ENCODE measurements at places on chromosomes 13 and 19. TPM values are rescaled to one million over a fixed set of nuclear protein-coding genes. Genes with fewer than 3 reads are reported as not detected.

Gene ZNF667
- 12.6 TPM for total RNA-seq

Gene BEST2
- total RNA-seq = not detected

Gene PROZ
- total RNA-seq = not detected

- DNase-seq = peak; percentile 100
Measured at GRCh38 chr19:50724522-50725217, 1.5 kb downstream of the CLEC11A start.

DNA sequence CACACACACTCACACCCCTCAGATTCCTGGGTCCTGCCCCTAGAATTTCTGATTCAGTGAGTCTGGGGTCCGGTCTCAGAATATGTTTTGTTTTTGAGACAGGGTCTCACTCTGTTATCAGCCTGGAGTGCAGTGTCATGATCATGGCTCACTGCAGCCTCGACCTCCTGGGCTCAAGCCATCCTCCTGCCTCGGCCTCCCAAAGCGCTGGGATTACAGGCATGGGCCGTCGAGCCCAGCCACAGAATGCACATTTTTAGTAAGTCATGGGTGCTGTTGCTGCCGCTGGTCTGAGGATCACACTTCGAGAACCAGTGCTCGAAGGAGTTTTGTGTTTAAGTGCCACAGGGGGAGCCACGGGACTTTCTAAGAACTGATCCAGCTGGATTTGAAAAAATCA is 22.1 kb upstream of the TNFSF14 start:
- DNase-seq = no peak

- no peak for DNase-seq
Measured at GRCh38 chr13:48594096-48594815, 59.5 kb upstream of the CYSLTR2 start.

GRCh38 chr13:70424428-70424827 is 316.2 kb upstream of the KLHL1 start:
- DNase-seq = no peak

DNA sequence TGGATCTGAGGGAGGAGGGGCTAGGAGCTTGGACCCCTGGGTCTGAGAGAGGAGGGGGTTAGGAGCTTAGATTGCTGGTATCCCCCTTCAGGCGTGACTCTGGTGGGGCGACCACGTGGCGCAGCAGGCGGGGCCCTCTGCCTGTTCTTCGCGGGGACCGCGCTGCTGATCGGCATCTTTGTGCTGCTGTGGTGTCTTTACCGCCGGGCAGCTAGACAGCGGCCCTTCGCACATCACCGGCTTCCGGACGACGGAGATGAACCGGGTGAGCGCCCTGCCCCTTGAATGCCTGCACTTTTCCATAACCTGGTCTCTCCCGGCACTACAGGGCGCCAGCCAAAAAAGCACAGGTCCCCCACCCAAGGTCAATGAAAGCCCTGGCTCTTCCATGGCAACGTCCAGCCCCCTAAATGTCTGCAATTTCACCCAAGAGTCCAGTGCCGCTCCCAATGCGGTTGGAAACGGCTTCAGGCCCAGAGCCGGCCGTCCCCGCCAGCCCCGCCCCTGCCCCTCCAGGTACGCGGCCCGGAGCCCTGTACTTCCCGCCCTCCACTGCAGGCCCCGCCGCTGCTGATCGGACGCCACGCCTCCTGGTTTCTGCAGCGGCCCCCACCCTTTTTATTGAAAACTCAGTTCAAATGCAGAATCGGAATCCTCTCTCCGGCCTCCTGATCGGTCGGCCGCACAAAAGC is 2.8 kb downstream of the GFY start:
- DNase-seq = no peak

- DNase-seq = no peak
Measured at GRCh38 chr19:12628040-12629022, 17.6 kb downstream of the ZNF791 start.

DNA sequence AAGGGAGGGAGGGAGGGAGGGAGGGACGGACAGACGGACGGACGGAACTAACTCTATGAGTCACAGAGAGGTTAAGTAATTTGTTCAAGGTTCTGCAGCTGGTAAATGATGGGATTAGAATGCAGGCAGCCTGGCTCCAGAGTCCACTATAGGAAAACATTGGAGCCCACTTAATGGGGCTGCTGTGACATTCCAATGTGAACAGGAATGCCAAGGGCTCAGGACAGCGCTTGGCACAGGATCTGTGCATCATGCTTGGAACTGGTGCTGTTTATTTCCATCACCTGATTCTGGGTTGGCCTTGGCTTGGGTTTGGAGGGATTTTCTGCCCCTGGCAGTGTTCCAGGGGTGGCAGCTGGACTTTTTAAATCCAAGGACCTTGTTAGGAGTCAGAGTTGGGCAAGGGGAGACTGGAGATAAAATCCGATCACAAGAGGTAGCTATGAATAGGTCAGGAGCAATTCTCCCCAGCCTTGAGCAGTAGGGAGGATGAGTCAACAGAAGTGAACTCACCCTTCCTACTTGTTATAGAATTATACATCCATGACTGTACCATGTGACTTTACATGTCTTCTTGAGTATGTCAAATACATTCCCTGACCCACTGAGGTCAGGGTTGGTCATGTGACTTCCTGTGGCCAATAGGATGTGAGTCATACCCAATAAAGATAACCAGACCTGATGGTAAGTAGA is 7.8 kb upstream of the HIF3A start:
- peak; percentile 88 for DNase-seq

GRCh38 chr13:69565334-69565733 is 542.3 kb upstream of the ATXN8OS start:
- peak; percentile 15 for DNase-seq

GRCh38 chr13:95217920-95218830 is 83.1 kb downstream of the ABCC4 start:
- DNase-seq = no peak

GRCh38 chr19:12837225-12837624 is 1.1 kb upstream of the MAST1 start:
- no peak for DNase-seq

DNA sequence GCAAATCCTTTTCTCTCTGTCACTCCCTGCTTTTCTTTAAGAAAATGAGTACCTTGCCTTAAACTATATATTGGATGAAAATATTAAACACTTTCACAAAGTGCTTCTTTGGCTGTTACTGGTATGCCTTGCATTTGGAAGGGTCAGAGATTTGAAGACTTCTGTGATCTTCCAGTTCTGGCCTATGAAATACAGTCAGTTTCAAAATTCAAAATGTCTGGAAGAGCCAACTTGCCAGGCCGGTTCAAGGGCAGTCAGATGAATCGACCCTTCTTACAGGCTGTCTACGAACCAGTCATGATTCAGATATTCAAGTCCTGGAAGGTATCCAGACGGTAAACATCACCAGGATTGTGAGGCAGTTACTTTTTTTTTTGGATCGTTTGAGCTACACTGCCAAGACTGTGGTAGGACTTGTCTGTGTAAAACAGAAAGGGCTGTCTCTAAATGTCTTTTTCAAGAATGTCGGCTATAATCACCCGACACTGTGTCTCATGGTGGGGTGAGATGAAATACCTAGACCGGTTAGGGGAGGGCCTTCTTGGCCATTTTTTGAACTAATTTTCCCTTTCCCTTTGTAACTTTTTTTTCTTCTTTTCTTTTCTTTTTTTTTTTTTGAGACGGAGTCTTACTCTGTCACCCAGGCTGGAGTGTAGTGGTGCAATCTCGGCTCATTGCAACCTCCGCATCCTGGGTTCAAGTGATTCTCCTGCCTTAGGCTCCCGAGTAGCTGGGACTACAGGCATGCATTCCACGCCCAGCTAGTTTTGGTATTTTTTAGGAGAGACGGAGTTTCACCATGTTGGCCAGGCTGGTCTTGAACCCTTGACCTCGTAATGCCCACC is 11.2 kb downstream of the ACTN4 start:
- peak; percentile 84 for DNase-seq

All from adrenal gland (tissue), 19 donors.